ENCODE measurements at places on chromosomes 3 and 15.

- no peak for DNase-seq
These were observed 156.0 kb upstream of the ABI3BP start for GRCh38 chr3:101149251-101149650.

DNA sequence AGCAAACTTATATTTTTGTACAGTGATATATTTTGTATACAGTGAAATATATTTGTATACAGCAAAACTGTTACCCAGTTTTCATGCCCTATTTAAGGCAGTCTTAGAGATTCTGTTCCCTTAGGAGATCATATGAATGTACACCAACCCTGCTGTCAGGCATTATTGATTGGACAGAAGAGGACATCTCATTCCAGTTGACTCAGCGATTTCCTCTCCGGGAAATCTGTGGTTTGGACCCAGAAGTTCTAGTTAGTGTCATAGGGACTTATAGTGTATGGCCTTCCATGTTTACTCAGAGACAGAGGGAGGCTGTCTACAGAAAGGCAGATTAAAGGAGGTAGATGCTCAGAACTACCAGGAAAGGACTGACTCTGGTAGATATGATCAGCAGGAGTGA is 318.8 kb upstream of the KCNMB2 start:
- no peak for DNase-seq

DNA sequence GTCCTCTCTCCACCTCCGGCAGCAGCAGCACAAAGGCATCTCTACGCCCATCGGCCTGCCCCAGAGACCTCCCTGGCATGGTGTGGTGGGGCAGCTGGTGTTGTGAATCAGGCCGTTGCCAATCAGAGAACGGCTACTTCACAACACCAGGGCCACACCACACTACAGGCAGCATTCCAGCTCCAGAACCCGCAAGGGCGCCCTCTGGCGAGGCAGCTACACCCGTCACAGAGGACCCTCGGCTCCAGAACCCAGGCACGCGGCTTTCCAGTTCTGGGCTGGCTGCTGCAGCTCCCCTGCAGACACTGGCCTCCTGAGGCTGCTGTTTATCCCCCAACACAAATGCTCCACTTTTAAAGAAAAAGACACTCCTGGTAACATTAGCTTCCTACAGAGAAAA is 127.5 kb upstream of the TOPAZ1 start:
- peak; percentile 58 for DNase-seq

DNA sequence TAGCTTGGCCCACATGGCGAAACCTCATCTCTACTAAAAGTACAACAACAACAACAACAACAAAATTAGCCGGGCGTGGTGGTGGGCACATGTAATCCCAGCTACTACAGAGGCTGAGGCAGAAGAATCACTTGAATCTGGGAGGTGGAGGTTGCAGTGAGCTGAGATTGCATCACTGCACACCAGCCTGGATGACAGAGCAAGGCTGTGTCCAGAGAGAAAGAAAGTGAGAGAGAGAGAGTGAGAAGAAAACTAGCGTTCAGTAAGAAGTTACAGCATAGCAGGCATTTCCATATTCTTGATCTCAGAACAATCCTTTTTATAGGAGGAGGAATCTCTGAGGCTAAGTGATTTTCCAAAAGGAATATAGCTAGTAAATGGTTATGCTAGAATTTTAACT is 1076.1 kb downstream of the AGBL1 start:
- DNase-seq, result no peak

DNA sequence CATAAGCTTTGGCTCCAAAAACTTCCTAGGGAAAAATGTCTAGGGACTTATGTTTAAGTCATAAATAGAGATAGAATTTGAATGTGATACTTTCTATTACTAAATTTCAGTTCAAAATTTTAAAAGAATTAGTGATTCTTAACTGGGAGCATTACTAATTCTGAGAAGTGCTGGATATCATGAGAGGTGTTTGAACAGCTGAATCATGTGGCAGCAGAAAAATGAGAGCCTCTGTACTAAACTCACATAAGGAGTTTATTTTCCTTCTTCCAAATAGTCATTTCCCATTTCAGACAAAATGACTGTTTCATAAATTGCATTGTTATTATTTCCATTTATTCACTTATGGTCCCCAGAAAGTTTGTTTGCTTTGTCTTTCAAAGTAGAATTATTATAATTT is 62.7 kb downstream of the SLMAP start:
- DNase-seq, result no peak

GRCh38 chr3:139119331-139120025 is 74.8 kb upstream of the PRR23C start:
- DNase-seq, result no peak

DNA sequence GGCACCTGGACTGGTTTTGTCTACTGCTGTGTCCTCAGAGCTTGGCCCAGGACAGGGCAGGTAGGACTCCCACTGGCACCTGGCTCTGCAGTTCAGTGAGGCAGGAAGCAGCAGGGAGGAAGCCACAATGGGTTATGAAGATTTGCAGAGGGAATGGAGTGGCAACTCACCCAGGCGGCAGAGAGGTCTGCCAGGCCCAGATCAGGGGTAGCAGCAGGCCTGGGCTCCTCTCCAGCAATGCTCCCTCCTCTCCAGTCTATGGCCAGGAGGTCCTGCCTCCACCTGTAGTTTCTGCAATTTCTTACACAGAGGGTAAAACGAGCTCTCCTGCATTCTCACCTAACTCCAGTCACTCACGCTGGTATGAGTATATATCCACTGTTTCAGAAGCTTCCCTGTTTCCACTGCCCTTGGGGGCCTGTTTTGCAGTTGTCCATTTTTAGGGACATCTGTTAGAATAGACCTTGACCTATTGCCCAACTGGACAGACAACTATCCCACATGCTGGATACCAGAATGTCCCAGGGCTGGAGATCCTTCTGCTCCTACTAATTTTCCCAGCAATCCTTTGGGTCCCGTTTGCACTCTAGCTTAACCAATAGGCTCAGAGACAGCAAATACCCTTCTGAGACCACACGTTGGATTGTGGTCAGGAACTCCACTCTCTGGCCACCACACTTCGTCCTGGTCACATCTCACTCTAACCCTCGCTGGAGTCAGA is 35.2 kb downstream of the HMCES start:
- DNase-seq, result peak; percentile 24

DNA sequence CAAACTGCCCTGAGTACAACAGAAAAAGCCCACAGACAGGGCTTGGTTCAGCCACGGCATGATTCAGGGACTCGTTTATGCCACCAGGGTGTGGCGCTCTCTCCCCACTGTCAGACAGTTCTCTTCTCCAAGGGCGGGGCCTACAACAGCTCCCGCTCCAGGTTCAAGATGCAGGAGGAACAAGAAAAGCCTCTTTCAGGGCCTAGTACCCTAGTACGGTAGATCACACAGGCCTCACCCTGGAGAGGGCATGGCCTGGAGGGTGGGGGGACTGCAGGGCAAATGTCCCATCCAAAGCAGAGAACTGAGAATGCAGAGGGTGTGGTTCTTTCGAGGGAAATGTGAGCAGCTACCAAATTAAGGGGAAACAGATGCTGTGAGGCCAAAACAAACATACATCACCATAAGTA is 12.0 kb downstream of the MESD start:
- DNase-seq, result peak; percentile 74

- DNase-seq, result no peak
These were observed 210.9 kb upstream of the TOPAZ1 start for GRCh38 chr3:44030687-44031305.

DNA sequence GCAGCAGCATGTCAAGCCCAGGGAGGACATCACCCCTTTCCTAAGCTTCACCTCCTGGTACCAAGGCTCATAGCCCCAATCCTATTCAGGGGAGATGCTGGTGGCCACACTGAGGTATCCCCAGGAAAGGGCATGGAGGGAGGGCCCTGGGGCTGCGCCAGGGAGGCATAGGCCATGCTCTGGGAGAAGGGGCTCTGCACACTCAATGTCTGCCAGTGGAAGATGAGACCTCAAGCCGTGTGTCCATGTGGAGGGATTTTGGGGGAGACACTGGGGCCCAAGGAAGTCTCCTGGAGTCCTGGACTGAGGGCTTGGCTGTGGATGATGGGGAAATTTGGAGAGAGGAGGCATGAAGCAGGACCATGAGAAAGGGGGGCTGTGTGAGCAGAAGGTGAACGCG is 21.2 kb upstream of the PRR23E start:
- no peak for DNase-seq

DNA sequence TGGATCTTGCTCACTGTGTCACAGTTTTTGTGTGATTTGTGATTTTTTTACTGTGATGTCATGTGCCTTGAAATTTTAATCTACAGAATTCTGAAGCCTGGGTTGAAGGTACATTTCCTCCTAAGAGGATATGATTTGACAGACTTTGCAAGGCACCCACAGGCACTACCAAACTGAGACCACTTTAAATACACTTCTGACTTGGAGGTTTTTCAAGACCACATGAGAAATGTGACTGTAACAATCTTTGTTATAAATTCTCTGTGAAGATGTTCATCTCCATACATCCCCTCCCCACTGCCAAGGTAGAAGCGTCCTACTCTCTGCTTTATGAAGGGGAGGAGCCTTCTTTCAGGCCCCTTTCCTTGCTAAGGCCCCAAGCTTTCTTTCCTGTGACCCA is 22.8 kb downstream of the UBXN7 start:
- no peak for DNase-seq

GRCh38 chr3:36697229-36698001 is 66.9 kb downstream of the DCLK3 start:
- DNase-seq, result no peak

DNA sequence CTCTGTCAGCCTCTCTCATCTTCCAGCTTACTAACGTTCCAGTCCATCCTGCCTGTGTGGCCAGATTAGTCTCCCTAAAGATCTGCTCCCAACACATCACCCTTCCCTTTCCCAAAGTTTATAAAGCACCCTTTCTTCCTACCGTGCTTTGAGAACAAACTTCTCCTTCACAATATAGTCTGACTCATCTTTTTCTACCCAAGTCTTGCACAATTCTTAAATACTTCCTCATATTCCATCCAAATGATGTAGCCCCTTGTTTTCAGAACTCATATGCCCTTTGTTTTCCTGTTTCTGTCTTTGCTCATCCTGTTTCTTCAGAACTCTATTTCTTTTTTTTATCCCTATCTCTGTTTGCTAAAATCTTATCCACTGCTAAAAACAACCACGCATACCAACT is 326.8 kb downstream of the MFSD1 start:
- DNase-seq, result peak; percentile 9

GRCh38 chr15:40115670-40116093 is 7.0 kb upstream of the BMF start:
- peak; percentile 77 for DNase-seq

DNA sequence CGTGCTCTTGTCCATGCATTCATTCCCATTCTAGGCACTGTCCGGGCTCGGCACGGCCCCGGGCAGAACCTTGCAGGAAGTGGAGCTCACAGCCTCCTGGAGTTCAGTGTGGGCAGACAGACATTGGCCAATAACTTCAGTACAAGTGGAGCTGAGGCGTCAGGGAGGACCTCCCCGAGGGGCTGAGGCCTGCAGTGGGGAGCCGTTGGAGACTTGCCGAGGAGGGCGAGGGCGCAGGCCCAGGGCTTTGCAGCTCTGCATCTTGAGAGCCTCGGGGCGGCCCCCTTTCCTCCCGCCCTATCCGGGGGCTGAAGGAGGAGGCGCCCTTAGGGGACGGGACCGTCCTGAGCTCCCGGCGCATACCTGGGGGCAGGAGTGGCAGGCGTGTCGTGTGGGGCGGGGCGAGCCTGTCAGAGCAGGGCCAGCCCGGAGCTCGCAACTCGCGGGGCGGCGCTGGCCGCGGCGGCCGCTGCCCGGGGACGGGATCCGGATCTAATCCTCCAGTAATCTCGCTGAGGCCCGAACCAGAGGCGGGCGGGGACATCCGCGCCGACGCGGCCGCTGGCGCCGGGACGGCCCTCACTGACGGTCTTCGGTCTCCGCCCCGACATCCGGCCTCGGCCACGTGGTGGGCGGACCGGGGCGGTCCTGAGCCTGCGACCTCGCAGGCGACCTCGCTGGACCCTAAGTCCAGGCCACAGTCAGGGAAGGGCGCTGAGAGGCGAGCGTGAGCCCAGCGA is at the start of gene ACY1:
TSS of gene ACY1 (plus strand) at position 698 of the 740 bp plus-strand sequence. CDS start 530 bp downstream, outside the sequence.
- peak; percentile 92 for DNase-seq

DNA sequence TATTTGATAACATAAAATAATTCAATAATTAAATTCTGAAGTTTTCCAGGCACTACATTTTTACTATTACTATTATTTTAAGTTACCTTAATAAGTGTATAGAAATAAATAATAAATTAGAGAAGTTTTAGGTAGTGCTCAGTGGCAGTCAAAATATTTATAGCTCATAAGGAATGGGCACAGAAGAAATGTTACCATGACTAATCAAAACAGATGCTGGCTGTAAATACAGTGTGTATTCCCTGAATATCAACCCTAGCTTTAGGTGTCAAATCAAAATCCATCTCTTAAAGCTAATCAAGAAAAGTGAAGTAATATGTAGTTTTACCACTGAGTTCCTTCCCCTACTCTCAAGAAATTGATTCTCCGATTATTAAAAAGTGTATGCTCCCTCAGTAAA is 35.5 kb downstream of the ZBTB20 start:
- no peak for DNase-seq

DNA sequence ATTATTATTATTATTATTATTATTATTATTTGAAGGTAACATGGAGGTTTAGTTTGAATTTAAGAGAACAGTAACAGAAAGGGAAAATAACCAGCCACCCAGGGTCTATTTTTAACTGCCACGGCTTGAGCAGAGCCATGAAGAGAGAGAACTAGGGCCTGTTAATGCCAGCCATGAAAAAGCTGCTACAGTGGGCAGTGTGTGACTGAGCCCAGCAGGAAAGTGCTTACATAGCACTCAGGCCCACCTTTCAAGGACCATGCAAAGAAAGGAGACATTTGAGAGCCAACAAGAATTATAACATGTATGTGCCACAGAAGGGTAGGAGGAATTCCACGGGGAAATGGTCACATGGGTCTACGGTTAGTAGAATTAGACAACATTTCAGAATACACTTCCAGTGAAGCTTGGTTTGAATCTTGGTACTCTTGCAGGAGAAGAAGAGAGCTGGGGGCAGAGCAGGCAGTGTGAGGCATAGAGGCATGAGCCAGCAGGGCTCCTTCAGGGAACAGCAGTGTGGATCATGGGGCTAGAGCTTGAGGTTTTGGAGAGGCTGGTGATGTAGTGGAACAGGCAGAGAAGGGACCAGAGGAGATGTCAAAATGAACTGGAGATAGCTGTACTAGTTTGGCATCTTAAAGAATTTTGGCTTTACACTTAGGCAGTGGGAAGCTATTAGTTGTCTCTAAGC is 140.7 kb downstream of the CMSS1 start:
- DNase-seq, result no peak

DNA sequence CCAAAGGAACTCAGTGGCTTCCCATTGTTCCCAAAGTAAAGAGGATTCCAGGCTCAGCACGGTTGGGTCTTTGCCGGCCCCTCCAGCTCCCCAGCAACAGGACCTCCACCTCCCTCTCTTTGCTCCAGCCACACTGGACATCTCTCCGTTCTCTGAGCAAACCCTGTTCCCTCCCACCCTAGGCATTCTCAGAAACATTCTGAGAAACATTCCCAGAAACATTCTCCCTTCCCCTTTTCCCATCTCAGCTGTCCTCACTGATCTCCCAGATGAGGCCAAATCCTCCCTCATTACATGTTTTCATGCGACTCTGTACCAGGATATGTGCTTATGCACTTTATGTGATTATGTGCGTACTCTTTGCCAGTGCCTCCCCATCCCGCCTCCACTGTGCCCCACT is 14.1 kb downstream of the CCDC33 start:
- DNase-seq, result no peak

- DNase-seq, result no peak
These were observed 24.6 kb downstream of the ACAD11 start for GRCh38 chr3:132635052-132635451.

Measured in suppressor macrophage (primary cell).